Right forelimb (tissue), 1 donor: ENCODE measurements at places on chromosomes 4 and X.

- no peak for DNase-seq
Measured at GRCh38 chr4:150126201-150126863, 48.1 kb downstream of the DCLK2 start.

DNA sequence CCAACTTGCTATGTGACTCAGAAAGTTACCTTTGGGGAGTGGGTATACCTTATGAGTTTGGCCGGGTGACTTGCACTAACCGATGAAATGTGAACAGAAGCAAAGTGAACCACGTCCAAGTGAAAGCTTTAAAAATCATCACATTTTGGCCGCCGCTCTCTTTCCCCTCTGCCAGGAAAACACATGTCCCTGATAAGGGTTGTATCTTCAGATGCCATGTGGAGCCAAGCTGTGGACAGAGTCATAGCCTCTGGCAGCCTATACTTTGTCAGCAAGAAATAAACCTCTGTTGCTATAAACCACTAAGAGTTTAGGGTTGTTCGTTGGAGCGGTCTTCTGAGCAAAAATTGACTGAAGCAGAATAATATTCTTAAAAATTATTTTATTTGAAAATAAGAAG, 92.3 kb downstream of the PRDM5 start:
- no peak for DNase-seq

- DNase-seq = no peak
Measured at GRCh38 chr4:148349153-148349552, 93.1 kb downstream of the NR3C2 start.

- DNase-seq = no peak
Measured at GRCh38 chrX:124726881-124727280, 380.5 kb downstream of the SH2D1A start.

- peak; percentile 65 for DNase-seq
Measured at GRCh38 chrX:20530406-20530921, 263.8 kb upstream of the RPS6KA3 start.

GRCh38 chr4:4860600-4861389, 1.3 kb downstream of the MSX1 start:
- no peak for DNase-seq

GRCh38 chr4:81030981-81031791, 678 bp downstream of the BMP3 start:
- peak; percentile 47 for DNase-seq

DNA sequence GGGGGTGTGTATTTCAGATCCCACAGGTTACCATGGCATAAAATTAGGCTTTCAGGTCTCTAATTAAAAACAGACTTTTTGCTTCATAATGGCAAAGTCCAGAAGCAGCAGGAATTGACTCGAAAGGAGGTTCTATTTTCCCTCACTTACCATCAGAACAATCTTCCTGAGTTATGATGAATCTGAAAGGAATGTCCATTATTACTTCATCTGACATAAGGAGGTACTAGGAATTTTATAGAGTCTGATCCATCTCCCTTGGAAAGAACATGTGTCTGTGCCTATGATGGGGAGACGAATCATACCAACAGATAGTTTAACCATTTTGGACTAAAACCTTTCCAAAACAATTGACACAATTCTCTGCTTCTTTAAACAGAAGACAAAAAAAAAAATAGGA, 206.3 kb upstream of the FGF13 start:
- DNase-seq = no peak
